Urothelium cell line (cell line): ENCODE measurements at places on chromosomes 7 and 10.

GRCh38 chr10:48460182-48460581 is 144.7 kb downstream of the ARHGAP22 start:
- DNase-seq, result no peak

- DNase-seq, result no peak
Observed at GRCh38 chr7:83824214-83824613, 175.3 kb upstream of the SEMA3E start.

DNA sequence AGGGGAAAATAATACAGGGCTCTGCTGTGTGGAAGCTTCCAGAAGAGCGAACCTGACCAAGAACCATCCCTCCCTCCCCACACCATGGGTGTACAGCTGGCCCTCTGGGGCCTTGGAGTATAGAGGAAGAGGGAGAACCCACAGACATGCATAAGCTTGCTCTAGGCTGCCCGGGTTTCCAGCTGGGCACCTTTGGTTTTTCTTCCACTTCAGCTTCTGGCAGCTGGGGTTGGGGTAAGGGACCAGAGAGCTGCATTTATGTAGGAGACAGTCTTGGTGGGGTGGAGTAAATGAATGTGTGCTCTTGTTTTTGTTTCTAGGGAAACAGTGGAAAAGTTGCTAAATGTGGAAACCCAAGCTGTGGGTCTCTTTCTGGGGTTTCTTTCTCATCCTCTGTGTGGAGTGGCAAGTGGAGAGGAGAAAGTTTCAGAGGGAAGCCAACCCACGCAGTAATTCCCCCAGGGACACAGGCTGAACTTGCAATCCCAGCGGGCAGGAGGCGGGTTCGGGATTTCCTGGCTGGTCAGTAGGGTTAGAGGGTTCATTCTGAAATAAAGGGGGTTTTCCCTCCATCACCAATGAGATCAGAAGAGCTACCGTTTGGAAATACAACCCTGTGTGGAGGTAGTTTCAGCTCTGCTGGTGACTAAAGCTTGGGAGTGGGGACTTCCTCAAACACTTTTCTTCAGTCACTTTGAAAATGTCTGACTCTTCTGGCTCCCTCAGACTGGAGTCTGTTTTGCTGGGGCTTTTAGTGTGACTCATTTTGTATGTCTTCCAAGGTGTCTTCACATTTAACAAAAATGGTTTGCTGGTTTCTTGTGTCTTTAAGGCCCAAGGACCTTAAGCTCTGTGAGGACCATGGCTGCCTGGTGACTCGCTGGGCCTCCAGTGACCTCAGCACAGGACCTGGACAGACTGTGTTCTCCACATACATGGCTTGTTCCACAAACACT is 22.2 kb upstream of the SRGN start:
- no peak for DNase-seq

DNA sequence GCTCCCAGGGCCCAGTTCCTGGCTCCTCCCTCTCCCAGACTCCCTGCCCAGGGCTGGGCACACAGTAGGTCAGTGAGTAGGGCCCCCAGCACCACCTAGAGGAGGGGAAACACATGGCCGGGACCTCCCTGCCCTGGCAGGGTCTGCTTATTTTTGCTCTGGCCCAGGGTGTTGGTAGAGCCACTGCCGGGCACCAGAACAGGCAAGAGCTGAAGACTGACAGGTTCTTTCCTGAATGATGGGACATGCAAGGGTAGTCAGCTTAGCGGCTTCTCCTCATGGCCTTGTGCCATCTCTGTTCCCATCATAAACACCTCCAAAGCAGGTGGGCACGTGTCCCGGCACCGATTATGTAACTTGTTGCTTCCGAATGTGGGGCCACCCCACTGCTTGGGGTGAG is 86.5 kb downstream of the NEURL1 start:
- no peak for DNase-seq

DNA sequence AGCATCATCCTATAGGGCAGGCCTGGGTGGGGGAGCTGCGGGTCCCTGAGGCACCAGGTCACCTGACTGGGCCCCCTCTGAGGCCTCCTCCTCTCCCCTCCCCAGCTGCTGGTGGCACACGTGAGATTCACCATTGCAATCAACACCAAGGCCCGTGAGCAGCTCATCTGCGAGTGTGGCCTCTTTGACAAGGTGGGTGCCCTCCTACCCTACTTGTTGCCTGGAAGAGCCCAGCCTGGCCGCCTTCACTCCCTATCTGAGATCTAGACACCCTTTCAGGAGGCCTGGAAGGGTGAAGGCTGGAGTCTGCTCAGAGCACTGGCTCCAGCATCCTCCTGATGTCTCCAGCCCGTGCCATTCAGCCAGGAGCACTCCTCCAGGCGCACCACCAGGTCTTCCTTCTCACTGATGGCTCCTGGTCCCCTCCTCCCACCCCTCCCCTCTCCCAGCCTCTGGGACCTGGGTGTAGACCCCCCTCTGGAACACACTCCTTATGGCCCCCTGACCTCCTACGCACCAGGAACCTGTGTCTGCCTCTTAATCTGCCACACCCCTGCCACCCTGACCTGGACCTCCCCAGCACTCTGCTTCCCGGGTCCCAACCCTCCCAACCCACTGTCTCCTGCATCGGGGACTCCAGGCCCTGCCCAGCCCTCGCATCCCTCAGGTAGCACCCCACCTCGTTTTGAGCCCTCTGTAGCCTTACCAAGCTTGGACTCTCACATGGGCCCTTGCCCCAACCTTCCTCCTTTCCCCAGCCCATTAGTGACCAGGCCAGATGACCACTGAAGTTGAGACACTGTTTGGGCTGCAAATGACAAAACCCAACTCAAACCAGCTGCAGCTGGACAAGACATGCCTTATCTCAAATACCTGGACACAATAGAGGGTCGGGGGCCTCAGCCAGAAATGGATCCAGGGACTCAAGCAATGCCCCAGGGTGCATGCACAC is 67.5 kb downstream of the ALOX5 start:
- no peak for DNase-seq

GRCh38 chr7:100396421-100396982 is 23.2 kb downstream of the PILRA start:
- DNase-seq, result no peak

DNA sequence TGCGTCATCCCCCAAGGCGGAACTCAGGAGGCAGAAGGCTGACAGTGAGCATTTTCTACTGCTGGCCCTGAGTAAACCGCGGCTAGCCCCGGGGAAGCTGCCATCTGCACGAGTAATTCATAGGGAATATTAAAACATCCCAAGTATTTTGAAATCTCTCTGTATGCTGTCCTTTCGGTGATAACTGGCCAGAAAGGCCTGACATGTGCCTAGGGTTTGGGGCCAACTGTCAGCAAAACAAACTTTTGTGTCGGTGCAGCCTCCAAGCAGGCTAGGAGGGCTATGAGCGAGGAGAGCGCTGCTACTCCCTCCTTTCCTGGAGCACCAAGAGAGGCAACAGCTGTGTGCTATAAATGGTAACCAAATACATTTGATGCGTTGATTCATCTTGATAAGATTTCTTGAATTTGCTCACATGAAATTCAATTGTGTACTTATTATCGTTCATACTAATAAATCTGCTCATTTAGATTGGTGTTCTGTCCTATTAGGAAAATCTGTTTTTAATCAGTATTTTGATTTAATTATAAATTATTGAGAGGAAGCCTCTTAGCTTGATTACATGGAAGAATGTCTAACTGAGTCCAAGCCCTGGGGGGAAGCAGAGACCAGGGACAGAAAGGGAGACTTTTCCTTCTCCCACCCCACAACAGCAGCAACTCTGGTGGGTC is 124.4 kb upstream of the NPS start:
- no peak for DNase-seq

DNA sequence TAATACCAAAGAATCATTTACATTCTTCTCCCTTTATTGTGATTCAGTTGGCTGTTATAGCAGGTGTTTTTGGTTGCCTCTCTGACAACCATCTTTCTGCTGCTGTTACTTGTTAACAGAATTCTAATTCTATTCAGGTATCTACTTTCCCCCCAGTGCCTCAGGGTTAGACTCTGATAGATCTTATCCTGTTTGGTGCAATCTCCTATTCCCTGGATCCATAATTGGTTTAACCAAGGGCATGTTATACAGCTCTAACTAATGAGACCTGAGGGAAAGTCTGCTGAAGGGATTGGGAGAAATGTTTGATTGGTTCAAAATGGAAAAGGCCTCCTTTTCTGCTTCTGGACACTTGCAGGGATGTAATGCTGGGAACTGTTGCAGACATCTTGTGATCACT is 161.5 kb downstream of the GPR158 start:
- DNase-seq, result no peak

DNA sequence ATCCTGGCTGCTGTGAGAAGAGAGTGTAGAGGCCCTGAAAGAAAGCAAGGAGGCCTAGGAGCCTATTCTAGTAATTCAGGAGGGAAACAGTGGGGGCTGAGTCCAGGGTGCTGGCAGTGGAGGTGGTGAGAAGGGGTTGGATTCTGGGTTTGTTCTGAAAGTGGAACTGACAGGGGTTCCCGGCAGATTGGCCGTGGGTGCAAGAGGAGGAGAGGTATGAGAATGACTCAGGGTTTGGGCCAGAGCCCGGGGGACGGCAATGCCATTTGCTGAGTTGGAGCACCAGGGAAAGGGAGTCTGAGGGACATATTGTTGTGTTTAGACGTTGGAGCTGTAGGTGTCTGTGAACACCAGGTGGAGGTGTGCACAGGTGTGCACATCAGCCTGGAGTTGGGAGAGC is 38.5 kb downstream of the NPTX2 start:
- DNase-seq, result no peak

GRCh38 chr7:136130511-136131303 is 153.5 kb upstream of the MTPN start:
- no peak for DNase-seq

DNA sequence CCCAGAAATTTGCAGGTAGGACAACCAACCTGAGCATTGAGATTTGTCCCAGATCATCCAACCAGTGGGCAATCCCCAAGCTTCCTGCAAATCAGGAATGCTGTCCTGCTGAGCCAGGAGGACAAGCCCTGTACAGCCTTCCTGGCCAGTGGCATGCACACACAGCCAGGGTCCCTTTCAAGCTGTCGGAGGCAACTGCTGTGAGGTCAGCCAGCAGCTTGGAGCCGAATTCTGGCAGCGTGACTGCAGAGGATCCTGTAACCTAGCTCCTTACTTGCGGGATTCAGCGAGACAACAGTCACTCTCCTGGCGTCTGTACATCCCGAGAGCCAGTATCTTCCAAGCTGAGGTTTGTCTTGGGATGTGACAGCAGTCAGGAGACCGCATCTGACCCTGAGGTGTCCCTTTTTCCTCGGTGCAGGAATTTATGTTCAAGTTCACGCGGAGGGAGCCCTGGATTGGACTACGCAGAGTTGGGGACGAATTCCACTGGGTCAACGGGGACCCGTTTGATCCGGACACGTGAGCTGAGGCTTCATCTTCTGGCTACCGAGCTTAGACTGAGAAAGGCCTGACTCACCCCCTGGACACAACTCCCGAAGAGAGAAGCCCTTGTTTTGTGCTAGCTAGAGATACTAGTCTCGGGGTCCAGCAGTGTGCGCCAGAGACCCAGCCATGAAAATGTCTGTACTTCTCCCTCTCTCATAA is 18.3 kb downstream of the CLEC2L start:
- DNase-seq, result no peak

DNA sequence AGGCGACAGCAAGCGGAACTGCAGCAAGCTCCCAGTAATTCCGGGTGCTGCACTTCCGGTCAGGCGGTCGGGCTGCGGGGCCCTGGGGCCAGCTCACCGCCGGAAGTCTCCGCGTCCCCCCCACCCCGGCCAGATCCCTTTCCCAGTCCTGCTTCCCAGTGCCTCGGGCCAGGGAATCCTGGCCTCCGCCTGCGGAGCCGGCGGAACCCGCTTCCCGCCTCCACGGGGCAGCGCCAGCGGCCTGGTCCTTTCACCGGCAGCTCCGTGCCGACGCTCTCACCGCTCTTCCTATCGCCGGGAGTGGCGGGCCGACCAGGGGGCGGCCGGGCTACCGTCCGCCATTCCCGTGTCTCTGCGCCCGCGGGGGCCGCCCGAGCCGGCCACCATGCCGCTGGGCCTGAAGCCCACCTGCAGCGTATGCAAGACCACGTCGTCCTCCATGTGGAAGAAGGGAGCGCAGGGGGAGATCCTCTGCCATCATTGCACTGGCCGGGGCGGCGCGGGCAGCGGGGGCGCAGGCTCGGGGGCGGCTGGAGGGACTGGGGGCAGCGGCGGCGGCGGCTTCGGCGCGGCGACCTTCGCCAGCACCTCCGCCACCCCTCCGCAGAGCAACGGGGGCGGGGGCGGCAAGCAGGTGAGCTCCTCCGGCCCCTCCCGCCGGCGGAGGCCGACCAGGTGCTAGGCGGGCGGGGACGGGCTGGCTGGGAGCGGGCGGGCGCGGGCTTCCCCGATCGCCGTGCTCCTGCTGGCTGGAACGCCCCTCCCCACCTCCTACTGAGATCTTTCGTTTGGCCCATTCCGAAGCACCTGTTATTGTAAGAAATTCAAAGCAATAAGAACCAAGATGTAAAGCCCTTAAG is at the start of gene GATAD1:
Gene GATAD1 (plus strand): TSS at position 138 of the 860 bp plus-strand sequence. CDS start 248 bp downstream, at position 386.
- DNase-seq, result peak; percentile 99

DNA sequence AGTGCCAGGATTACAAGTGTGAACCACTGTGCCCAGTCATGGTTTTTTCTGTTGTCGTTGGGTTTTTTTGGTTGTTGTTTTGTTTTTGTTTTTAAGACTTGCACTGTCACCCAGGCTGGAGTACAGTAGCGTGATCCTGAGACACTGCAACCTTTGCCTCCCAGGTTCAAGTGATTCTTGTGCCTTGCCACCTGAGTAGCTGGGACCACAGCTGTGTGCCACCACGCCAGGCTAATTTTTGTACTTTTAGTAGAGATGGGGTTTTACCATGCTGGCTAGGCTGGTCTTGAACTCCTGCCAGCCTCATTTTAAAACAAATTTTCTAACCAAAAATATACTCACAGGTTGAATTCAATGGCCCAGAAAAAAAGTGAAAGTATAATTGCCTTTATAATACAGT is 174.1 kb downstream of the AHR start:
- DNase-seq, result no peak

GRCh38 chr10:74947781-74948401 is 121.5 kb downstream of the KAT6B start:
- no peak for DNase-seq

- DNase-seq, result no peak
Observed at GRCh38 chr7:117381362-117381761, 45.9 kb downstream of the ASZ1 start.

DNA sequence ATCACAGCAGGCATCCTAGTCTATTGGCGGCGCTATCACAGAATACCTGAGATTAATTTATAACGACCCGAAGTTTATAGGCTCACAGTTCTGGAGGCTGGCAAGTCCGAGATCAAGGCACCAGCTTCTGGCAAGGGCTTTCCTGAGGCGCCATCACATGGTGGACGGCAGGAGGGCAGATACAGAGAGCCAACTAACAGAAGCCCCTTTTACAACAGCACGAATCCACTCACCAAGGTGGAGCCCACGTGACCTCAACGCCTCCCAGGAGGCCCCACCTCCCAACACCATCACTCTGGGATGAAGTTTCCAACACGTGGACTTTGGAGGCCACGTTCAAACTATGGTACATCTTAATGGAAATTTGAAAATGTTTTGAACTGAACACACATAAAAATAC is 255.3 kb downstream of the ELFN1 start:
- DNase-seq, result no peak

DNA sequence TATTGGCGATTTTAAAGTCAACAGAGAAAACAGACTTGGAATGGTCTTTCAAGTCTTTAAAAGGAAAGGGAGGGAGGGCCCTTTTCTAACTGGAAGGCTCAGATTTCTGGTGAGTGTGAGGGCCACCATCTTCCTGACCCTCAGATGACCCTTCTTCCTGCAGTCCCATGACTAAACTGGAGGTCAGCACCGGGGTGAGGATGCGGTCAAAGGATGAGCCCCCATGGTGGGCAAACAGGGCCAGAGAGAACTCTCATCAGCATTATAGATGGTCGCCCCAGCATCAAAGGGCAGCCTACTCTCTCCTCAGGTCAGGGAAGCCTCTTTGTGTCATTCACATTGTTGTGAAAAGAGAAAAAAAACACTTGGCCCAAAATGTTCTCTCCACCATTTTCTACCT is 219.2 kb downstream of the LRMDA start:
- no peak for DNase-seq
